ENCODE measurements at places on chromosomes 11 and 22. TPM values are rescaled to one million over a fixed set of nuclear protein-coding genes. Genes with fewer than 3 reads are reported as not detected.

The OR6T1 gene
- total RNA-seq, result not detected

The CCDC116 gene
- total RNA-seq, result 0.06 TPM

The FAM227A gene
- 0.75 TPM for total RNA-seq

The GSTT2B gene
- 0.39 TPM for total RNA-seq

The RASSF10 gene
- total RNA-seq, result 2.1 TPM

The SLCO2B1 gene
- total RNA-seq, result 2.9 TPM

The LSP1 gene
- total RNA-seq, result 1.6 TPM

The DUSP8 gene
- total RNA-seq, result 2.2 TPM

The GLB1L3 gene
- total RNA-seq, result not detected

The OR51I1 gene
- not detected for total RNA-seq

The LMO1 gene
- 3.3 TPM for total RNA-seq

The PHOX2A gene
- total RNA-seq, result not detected

The DLG2 gene
- total RNA-seq, result 0.16 TPM

The CDCA5 gene
- 57.4 TPM for total RNA-seq

The RNF169 gene
- 4.5 TPM for total RNA-seq

The CASP4 gene
- 6.9 TPM for total RNA-seq

The PLEKHB1 gene
- total RNA-seq, result 0.81 TPM

The TKFC gene
- total RNA-seq, result 73.0 TPM

The FAT3 gene
- 0.53 TPM for total RNA-seq

The MS4A15 gene
- total RNA-seq, result not detected

The RCOR2 gene
- total RNA-seq, result 1.1 TPM

The ADM2 gene
- 0.51 TPM for total RNA-seq

The KCTD14 gene
- 1.6 TPM for total RNA-seq

The CASP5 gene
- total RNA-seq, result not detected

The HMGXB4 gene
- total RNA-seq, result 8.8 TPM

The NPAS4 gene
- total RNA-seq, result not detected

The MYOD1 gene
- not detected for total RNA-seq

The C11orf91 gene
- total RNA-seq, result 1.5 TPM

The OR4D5 gene
- not detected for total RNA-seq

The GAL gene
- 18.4 TPM for total RNA-seq

The ZFTA gene
- total RNA-seq, result 3.8 TPM

The COMMD9 gene
- 51.0 TPM for total RNA-seq

The DUSP18 gene
- 5.4 TPM for total RNA-seq

The CHEK1 gene
- 34.0 TPM for total RNA-seq

The SYT13 gene
- 5.8 TPM for total RNA-seq

The RASD2 gene
- total RNA-seq, result 0.67 TPM

The OR10D3 gene
- not detected for total RNA-seq

The CDC45 gene
- total RNA-seq, result 24.1 TPM

The RBMXL2 gene
- total RNA-seq, result not detected

The BARX2 gene
- not detected for total RNA-seq

The VSIG2 gene
- total RNA-seq, result not detected

The RIBC2 gene
- 2.1 TPM for total RNA-seq
